Activated naive CD8-positive, alpha-beta T cell treated with anti-CD3 and anti-CD28 coated beads, Interleukin-2, amount 10 ng/mL, durations not matched to agents 7 days and 5 days (primary cell): ENCODE measurements at places on chromosomes 3 and 15. TPM values are rescaled to one million over a fixed set of nuclear protein-coding genes. Genes with fewer than 3 reads are reported as not detected.

DNA sequence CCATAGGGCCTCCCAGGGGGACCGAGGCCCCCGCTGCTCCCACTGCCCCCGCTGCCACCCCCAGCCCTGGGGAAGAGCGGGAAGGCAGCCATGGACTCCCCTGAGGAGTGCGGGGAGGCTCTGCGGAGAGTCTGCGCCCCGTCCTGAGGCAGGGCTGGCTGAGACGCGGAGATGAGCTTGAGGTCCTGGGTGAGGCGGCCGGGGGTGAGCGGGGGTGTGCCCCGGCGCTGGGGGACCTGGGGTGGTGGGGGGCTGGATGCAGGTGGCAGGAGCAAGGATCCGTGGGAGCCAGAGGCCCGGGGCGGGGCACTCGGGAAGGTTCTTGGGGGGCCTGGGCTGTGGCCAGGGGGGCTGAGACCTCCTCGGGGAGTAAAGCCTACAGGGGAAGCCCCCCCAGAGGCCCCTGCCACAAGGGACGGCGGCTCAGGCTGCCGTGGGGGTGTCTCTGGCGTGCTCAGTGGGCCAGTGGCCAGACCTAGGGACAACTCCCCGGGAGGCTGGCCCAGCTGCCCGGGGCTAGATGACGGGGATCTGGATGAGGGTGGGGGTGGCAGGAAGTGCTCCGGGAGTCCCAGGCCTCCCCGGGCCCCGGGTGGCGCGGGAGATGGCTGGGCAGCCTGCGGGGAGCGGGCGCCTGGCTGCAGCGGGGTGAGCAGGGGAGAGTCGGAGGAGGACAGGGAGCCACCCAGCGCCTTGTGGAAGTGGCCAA is 45.9 kb downstream of the HCN4 start:
- H3K4me3 ChIP-seq: no peak overlapping the region
- H3K27me3 ChIP-seq: peaks cover 13% of the 10 kb centered on the region
- H3K4me1 ChIP-seq: peaks cover 5% of the 10 kb centered on the region
- H3K27ac ChIP-seq: no peak overlapping the region

- no peak overlapping the region for H3K27ac ChIP-seq
- no peaks in the 10 kb centered on the region for H3K36me3 ChIP-seq
- peaks cover 13% of the 10 kb centered on the region for H3K27me3 ChIP-seq
- H3K4me3 ChIP-seq: no peak overlapping the region
- no peaks in the 10 kb centered on the region for H3K4me1 ChIP-seq
- no peak for DNase-seq
Measured at GRCh38 chr3:141178026-141178425, 53.6 kb upstream of the PXYLP1 start.

DNA sequence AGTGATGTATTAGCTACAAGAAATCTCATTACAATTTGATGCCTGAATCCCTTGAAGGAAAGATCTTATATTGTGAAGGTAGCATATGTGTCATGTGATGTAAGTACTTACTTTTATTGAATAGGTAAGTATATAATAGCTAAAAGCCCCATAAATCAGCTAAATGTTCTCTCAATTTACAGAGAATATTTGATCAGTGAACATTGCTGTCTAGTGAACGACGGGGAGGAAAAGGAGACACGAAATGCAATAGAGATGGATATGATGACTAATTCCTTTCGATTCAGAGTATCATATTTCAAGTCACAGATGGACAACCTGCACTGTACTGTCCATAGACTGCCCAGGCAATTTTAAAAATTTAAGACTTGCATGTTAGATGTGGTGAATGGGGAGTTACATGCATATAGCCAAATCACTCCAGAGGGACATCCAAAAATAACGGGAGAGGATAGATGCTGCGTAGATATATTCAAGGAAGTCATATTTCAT is 462.1 kb upstream of the CDIN1 start:
- H3K27ac ChIP-seq: no peak overlapping the region
- no peaks in the 10 kb centered on the region for H3K4me1 ChIP-seq
- no peaks in the 10 kb centered on the region for H3K27me3 ChIP-seq
- DNase-seq: no peak

ALG1L2 gene
- 2.7 TPM for total RNA-seq

DNA sequence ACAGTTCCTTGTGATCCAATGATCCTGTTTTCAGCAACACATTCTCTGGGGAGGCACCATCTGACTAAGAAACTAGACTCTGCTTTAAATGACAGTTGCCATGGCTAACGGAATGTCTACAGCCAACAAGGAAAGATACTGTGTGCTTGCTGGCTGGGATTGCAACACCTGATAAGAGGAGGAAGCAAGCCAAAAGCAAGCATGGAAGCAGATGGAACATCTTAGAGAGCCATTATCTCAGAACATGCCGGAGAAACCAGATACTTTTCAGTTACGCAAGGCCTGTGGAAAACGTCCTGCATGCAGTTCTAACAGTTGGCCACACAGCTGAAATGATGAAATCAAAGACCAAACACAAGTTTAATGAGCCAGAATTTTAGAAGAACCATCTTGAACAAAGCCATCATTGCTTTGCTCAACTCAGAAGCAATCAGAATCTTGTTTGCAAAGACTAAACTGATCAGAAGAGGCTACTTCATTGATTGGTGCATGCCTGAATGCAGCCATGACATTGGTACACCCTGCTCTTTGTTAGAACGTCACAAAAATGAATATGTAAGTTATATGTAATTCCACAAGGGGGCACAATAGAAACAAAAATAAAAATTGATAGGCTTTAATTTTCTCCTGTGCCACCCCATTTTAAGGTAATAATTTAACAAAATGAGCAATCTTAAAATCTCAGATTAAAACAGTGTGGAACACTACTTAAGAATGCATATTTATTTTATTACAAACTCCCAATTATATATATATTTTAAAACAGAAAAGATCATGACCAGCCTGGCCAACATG is 50.8 kb downstream of the GXYLT2 start:
- no peaks in the 10 kb centered on the region for H3K4me1 ChIP-seq
- H3K27me3 ChIP-seq: peaks cover 13% of the 10 kb centered on the region
- no peaks in the 10 kb centered on the region for H3K36me3 ChIP-seq
- no peak overlapping the region for H3K27ac ChIP-seq

GRCh38 chr3:55282994-55283393 is 204.1 kb downstream of the WNT5A start:
- DNase-seq: no peak
- no peaks in the 10 kb centered on the region for H3K27me3 ChIP-seq
- no peak overlapping the region for H3K27ac ChIP-seq
- no peak overlapping the region for H3K4me3 ChIP-seq
- H3K36me3 ChIP-seq: no peaks in the 10 kb centered on the region
- no peaks in the 10 kb centered on the region for H3K4me1 ChIP-seq

- peaks cover 2% of the 10 kb centered on the region for H3K27me3 ChIP-seq
- no peaks in the 10 kb centered on the region for H3K4me1 ChIP-seq
- H3K36me3 ChIP-seq: no peaks in the 10 kb centered on the region
- no peak for DNase-seq
- no peak overlapping the region for H3K4me3 ChIP-seq
- H3K27ac ChIP-seq: no peak overlapping the region
Measured at GRCh38 chr15:87930457-87930856, 326.1 kb downstream of the NTRK3 start.

LYZL4 gene
- total RNA-seq: not detected

IL16 gene
- total RNA-seq: 281 TPM
